ENCODE measurements at places on chromosomes 1 and 21.

DNA sequence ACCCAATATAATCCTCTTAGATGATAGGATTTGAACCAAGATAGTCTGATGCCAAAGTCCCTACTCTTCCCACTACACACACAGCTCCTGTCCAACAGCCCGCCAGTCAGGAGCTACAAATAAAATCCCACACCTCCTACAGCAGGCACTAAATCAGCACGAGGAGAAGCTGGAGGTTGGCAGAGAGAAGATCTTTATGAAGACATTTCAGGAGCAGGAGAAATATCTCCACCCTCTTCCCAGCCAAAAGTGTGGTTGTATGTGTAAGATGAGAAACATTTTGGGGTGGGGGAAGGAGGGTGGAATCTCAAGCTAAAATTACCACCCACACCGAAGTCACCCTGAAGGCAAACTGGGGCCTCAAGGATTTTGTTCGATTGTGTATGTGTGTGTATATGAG is 54.5 kb downstream of the PLXNA2 start:
- DNase-seq: no peak

- no peak for DNase-seq
Observed at GRCh38 chr21:45454926-45455673, 50.1 kb downstream of the COL18A1 start.

DNA sequence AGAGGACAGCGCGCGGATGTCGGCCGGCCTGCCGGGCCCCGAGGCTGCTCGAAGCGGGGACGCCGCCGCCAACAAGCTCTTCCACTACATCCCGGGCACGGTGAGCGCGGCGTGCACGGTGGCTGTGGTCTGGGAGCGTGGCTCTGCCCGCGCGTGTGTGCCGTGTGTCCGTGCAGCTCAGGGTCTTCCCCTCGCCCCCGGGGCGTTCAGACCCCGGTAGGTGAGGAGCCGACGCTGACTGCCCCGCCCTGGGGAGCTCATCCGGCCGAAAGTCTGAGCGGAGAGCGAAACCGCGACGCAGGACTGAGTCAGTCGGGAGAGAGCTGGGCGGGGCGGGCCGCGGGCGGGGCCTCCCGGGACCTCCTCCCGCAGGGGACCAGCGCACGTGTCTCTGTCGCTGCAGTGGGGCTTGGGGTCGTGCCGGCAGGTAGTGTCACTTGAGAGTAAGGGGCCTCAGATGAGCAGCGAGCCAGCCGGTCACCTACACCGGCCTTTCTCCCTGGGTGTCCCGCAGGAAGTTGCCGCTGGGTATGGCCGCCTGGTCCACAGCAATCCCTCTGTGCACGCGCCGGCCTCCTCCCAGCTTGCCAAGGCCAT is 520 bp downstream of the PLEKHN1 start:
- DNase-seq: no peak

- DNase-seq: no peak
Observed at GRCh38 chr1:41434748-41435449, 49.6 kb downstream of the EDN2 start.
